Thyroid gland (tissue), 4 donors: ENCODE measurements at places on chromosomes 7 and 10. TPM values are rescaled to one million over a fixed set of nuclear protein-coding genes. Genes with fewer than 3 reads are reported as not detected.

The ZPBP gene
- 1.5 TPM for total RNA-seq

The HABP2 gene
- not detected for total RNA-seq

The KIAA1549 gene
- 3.8 TPM for total RNA-seq

The STK31 gene
- 0.27 TPM for total RNA-seq

The PDZD7 gene
- 0.24 TPM for total RNA-seq

The CH25H gene
- total RNA-seq = 0.44 TPM

The ENTPD1 gene
- total RNA-seq = 11.3 TPM

The MAGI2 gene
- total RNA-seq = 22.3 TPM

The ENKUR gene
- total RNA-seq = 0.33 TPM

The GPR26 gene
- total RNA-seq = not detected

The GIMAP7 gene
- total RNA-seq = 35.0 TPM

The NXPH1 gene
- total RNA-seq = not detected

The ATOH7 gene
- total RNA-seq = not detected

The PLCE1 gene
- total RNA-seq = 19.7 TPM
